H1 (cell line): ENCODE measurements at places on chromosomes 6 and 20. TPM values are rescaled to one million over a fixed set of nuclear protein-coding genes. Genes with fewer than 3 reads are reported as not detected.
A peak's percentile ranks its signal among the peaks of the same experiment; 100 is the strongest.

- no peak for DNase-seq
These were observed 28.1 kb upstream of the AHI1 start for GRCh38 chr6:135525594-135525993.

The SEMG1 gene
- 4.5 and 5.8 TPM in 2 replicates for total RNA-seq

The MOXD1 gene
- 1.4 and 1.6 TPM in 2 replicates for total RNA-seq

DNA sequence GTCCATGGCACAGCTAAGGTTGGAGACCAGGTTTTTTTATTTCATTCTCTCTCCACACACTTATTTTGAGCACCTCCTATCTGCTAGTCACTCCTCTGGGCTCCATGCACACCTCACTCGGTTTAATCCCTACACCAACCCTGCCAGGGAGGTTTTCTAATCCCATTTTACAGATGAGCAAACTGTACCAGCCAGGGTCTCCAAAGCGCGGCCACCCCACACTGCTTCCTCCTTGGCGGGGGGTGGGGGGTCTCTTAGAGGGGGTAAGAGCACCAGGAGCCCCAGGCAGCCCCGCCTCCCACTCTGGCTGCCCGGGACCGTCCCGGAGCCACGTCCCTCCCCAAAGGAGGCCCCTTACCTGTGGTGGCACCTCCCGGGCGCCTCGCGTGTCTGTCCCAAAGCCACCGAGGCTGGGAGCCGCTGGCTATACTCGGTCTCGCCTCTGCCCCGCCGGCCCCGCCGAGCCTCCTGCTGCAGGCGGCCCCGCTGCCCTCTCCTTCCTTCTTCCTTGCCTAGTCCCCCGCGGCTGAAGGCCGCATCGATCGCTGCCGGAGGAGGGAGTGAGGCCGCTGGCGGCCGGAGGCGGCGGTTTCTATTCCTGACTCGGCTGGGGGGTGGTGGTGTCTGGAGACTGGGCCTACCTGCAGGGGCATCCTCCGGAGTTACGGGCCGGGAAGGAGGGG lies at the start of gene KCNS1:
TSS of gene KCNS1 (minus strand) at position 565 of the 683 bp plus-strand sequence. CDS start 1,891 bp downstream, outside the sequence.
- peak; percentile 34 for DNase-seq

The OR2H2 gene
- total RNA-seq: not detected in 2 replicates

The DUSP15 gene
- 0.91 and 1.0 TPM in 2 replicates for total RNA-seq

- no peak for DNase-seq
These were observed 90.5 kb upstream of the CCN2 start for GRCh38 chr6:132041706-132042105.

- no peak for DNase-seq
These were observed 107.2 kb downstream of the FOXC1 start for GRCh38 chr6:1716868-1717267.

- DNase-seq: no peak
These were observed 129.1 kb downstream of the IMPG1 start for GRCh38 chr6:75943381-75943780.

The RAET1E gene
- not detected in 2 replicates for total RNA-seq

The SLC12A5 gene
- 5.9 and 7.3 TPM in 2 replicates for total RNA-seq

DNA sequence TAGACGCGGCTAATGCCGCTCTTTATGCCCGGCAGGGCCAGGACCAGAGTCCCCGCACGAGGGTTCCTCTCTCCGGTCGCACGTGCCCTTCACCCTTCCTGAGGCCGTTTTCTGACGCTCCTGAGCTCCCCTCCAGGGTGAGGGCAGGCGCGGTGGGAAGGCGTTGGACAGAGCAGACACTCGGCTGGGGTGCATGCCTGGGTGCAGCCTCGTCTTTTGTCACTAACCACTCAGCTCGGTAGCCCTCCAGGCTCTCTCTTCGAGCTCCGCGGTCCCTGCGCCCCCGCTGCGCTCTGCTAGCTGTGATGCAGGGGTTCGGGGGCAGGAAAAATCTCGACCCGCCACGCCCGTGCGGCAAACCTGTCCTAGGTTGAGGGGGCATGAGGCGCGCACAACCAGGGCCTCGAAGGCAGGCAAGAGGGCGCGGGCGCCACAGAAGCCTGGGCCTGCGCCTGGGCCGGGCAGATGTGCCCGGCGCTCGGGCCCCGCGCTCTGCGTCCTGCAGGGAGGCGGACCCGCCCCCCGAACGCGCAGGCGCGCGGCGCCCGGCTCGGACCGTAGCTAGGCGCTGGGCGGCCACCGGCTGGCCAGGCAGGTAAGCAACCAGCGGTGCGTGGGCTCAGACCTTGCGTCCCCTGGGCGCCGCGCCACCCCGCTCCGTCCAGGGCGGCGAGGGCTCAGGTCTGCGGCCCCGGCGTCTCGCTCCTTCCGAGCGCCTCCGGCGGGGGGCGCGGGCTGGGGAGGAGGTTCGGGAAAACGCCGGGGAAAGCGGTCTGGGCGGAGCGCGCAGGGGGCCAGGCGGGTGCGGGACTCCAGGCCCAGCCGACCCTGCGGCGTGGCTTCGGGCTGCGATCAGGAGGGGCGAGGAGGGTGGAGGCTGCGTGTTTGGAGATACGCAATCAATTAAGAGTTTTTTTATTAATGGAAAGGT lies at the start of gene L3MBTL1:
TSS of gene L3MBTL1 (plus strand) at position 548 of the 931 bp plus-strand sequence. CDS start 5,807 bp downstream, outside the sequence.
- DNase-seq: peak; percentile 84

DNA sequence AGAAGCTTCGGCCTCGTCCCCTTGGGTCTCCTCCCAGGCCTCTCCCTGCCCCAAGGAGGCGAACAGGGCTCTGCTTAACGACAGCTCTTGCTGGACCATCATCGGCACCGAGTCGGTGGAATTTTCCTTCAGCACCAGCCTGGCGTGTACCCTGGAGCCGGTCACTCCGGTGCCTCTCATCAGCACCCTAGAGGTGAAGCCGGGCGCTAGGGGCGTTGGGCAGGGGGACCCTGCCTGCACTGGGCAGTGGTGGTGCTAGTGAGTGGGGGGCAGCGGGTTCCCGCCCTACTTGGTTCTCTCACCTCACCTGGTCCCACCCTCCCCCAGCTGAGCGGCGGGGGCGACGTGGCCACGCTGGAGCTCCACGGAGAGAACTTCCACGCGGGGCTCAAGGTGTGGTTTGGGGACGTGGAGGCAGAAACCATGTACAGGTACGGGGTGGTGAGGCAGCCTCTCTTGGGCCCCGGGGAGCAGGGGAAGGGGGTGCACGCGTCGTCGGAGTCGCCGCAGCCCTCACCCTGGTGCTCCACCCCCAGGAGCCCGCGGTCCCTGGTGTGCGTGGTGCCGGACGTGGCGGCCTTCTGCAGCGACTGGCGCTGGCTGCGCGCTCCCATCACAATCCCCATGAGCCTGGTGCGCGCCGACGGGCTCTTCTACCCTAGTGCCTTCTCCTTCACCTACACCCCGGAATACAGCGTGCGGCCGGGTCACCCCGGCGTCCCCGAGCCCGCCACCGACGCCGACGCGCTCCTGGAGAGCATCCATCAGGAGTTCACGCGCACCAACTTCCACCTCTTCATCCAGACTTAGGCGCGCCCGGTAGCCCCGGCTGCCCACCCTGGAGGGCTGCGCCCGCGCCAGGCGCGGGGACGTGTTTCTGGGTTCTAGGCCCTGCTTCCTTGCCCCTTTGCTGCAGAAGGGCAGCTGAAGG lies 8.3 kb upstream of the MATN4 start:
- DNase-seq: no peak

- no peak for DNase-seq
These were observed 175.1 kb downstream of the JARID2 start for GRCh38 chr6:15420959-15421438.

The RAD21L1 gene
- total RNA-seq: 0.26 and 0.48 TPM in 2 replicates

- DNase-seq: no peak
These were observed 44.8 kb upstream of the ARHGAP18 start for GRCh38 chr6:129754750-129755149.

DNA sequence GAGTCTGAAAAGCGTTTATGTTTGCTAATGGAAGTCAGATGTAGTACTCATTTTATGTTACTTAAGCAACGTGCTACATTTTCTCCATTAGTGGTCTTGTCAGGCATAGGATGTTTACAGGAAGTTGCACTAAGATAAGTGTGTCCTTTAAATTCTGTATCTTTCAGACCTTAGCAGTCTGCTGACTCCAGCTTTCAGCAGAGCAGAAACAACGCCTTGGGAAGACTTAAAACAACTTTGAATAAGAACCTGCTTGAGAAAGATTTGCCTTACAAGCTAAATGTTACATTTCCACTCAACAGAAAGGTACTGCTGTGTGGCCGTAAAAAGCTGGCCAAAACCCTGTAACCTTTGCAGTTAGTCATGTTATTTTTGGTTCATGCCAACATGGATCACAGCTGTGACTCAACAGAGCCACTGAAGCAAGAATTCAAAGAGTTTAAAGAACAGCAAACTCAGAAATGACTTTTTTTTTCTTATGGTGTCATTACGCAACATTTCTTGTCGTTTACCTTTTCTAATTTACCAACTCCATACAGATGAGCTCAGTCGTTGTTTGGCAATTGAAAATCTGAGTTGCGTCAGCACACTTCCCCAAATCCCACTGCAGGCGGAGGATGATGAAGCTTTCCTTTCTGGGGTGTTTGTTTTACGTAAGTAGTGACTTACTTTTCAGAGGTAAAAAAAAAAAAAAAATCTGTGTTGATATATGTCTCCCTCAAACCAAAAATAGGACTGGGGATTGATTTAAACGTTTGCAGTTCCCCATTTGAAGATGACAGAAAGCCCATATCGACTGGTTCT lies 27.9 kb upstream of the BMP6 start:
- no peak for DNase-seq

The SLC24A3 gene
- 6.2 and 6.3 TPM in 2 replicates for total RNA-seq

DNA sequence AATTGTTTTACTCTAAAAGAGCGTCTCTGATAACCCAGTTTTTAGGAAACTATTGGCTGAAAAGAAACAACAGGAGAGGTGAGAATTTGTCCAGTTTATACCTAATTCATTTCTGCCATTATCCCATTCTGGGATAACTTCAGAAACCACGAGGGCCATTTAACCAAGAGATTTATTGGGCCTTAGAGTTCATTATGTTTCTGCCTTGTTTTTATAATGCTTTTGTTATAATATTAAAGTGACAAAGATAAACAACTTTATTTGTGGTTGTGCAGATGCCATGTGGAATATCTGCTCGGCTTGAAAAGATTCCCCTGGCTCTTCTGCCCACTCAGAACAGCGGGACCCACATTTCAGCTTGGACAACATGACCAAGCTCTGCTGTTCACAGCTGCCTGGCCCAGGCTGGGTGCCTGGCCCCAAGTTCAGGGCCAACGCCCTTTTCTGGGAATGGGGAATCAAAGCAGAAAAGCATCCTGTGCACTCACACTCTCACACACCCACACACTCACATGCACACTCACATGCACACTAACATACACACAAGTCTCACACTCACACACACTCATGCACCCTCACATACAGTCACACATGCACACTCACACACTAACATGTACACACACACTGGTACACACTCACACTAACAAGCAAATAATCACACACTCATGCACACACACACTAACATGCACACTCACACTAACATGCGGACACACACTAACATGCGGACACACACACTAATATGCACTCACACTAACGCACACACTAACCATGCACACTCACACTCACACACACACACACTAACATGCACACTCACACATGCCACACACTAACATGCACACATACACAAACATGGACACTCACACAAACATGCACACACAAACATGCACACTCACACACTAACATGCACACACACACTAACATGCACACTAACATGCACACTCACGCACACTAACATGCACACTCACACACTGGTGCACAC lies 86.7 kb upstream of the NEDD9 start:
- DNase-seq: no peak

The FAM8A1 gene
- 8.8 and 9.2 TPM in 2 replicates for total RNA-seq
